NCI-H2171 (cell line): ENCODE measurements at places on chromosomes 16 and 17.
A peak's percentile ranks its signal among the peaks of the same experiment; 100 is the strongest.

- DNase-seq: no peak
These were observed 334.3 kb upstream of the TBX2 start for GRCh38 chr17:61065263-61065773.

DNA sequence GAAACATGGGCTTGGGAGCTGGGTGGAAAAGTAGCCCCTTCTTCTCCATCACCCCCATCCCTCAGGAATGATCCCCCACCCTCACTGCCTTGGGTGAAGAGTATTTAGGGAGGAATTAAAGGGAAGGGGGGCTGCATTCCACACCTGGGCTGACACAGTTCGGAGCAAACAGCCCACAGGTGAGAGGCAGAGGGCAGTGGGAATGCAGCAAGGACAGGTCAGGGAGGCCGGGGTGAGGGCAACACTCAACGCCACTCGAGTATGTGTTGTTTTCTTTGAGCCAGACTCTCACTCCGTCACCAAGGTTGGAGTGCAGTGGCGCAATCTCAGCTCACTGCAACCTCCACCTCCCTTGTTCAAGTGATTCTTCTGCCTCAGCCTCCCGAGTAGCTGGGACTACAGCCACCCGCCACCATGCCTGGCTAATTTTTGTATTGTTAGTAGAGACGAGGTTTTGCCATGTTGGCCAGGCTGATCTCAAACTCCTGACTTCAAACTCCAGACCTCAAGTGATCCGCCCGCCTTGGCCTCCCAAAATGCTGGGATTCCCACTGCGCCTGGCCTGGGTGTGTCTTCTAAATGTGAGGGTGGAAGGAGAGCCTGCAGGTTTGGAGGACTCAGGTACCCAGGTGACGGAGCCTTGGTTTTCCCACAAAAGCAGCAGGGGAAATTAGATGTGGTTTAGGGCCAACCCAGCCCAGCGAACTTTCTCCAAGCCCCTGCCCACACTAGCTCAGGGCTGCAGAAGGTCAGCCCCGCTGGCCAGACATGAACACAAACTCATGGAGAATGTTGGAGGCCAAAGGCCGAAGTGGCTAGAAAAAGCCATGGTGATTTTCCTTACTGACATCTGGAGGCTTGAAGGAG, 21.2 kb upstream of the ITGA3 start:
- DNase-seq: no peak

- DNase-seq: no peak
These were observed 49.0 kb upstream of the PIK3R6 start for GRCh38 chr17:8916466-8916865.

DNA sequence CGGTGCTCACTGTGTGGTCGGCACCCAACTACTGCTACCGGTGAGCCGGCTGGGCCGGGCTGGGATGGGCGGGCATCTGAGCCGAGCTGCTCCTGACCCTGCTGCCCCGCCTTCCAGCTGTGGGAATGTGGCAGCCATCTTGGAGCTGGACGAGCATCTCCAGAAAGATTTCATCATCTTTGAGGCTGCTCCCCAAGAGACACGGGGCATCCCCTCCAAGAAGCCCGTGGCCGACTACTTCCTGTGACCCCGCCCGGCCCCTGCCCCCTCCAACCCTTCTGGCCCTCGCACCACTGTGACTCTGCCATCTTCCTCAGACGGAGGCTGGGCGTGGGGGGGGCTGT, 6.9 kb downstream of the TBX6 start:
- DNase-seq: no peak

GRCh38 chr17:80812362-80813088, 179.1 kb upstream of the CHMP6 start:
- no peak for DNase-seq

DNA sequence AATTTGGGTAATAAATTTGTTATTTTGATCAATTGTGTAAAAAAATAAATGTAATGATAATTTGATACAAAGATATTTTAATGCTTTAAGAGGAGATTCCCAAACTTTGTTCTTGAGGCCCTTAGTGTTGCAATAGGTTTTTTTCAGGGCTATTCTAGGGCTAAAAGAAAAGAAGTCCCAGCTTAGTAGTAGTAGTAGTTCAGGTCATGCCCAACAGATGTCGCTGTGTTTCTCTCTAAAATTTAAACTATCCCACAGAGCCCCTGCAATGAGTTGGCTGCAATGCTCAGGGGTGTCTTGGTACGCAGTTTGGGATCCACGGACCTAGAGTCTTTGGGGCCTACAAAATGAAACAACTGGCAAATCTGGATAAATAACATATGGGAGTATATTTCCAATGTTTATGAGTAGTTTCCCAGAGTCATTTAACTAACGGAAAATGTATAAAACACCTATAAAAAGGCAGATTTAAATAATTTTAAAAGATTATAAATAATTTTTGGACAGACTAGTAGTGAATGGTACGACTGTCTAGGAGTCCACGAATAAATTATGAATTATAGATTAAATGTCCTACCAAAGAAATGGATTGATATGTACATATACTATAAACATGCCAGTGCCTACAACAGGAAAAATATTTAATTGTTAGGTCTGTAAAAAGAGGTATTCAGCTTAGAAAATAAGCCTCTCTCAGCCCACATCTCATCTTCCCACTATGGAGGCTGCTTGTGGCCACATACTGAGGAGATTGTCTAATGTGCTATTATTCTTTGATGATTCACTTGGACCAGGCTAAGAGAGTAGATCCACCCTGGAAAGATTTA, 228.5 kb upstream of the PMFBP1 start:
- DNase-seq: peak; percentile 26

- no peak for DNase-seq
These were observed 8.8 kb downstream of the CNTNAP1 start for GRCh38 chr17:42691021-42691545.

DNA sequence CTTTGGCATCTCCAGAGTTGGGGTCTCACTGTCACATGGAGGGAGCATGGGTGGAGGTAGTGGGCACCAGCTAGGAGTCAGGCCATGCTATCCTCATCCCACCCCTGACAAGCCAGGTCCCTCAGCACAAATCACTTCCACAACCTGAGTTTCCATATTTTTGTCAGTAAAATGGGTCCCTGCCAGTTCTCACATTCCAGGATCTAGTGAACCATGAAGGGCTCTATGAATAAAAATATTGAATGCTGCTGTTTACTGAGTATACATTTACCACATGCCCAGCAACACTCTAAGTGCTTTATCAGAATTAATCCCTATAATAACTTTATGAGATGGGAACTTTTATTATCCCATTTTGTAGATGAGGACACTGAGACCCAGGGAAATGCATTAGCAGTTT, 16.8 kb downstream of the SEZ6 start:
- DNase-seq: no peak

GRCh38 chr16:85832570-85833218, 33.2 kb downstream of the COX4I1 start:
- DNase-seq: no peak

GRCh38 chr17:83170571-83171260, 91.3 kb downstream of the METRNL start:
- DNase-seq: no peak

GRCh38 chr16:31298958-31299357, 39.2 kb downstream of the ITGAM start:
- no peak for DNase-seq

DNA sequence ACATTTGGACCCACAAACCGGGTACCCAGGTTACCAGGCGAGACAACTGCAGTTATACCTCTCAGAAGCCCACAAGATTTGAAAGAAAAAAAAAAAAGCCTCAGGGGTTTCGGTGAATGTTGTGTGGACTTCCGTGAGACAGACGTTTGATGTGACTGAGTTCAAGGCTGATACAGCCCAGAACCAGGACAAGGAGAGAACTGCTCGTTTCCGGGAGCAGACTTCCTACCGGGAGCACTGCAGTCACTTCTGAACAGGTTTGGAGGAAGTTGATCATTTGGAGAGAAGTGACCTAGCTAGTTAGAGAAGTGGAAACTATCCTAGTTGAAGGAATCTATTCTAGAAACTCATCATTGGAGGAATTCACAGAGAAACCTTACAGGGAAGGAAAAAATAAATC, 847 bp downstream of the CKLF start:
- no peak for DNase-seq

GRCh38 chr16:2472885-2473445, 1.9 kb downstream of the NTN3 start:
- DNase-seq: no peak

DNA sequence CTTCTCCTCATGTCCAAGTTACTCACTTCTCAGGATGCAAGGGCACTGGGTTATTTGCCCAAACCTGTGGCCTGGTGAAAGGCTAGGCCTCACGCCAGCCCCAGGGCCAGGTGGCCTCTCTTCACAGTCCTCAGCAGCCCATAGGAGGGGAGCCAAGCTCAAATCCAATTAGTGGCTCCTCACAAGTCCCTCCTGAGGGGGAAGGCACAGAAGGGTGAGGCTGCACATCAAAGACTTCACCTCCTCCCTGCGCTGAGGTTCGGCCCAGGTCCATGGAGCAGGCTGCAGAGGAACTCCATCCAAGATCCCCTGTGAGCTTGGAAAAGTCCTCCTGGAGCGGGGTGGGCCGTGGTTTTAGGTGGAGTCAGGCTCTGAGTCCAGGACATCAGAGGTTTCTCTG, 320.0 kb downstream of the FOXL1 start:
- DNase-seq: no peak
